ENCODE measurements at places on chromosomes 2 and 18. TPM values are rescaled to one million over a fixed set of nuclear protein-coding genes. Genes with fewer than 3 reads are reported as not detected.

DNA sequence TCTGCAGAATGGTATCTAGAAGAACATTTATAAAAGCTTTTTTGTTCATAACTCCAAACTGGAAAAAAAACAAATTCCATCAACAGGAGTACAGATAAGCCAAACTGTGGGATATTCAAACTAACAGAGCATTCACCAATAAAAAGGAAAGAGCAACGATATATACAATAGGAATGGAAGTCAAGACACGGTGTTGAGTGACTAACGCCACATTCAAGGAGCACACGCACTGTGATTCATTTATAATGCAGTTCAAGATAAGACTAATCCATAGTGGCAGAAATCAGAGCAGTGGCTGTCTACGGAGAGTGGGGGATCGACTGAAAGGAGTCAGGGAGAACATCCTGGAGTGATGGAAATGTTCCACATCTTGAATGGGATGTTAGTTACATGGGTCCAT, 70.7 kb downstream of the CABYR start:
- DNase-seq, result no peak

GRCh38 chr2:222296911-222297599, 1.7 kb downstream of the PAX3 start:
- DNase-seq, result no peak

DNA sequence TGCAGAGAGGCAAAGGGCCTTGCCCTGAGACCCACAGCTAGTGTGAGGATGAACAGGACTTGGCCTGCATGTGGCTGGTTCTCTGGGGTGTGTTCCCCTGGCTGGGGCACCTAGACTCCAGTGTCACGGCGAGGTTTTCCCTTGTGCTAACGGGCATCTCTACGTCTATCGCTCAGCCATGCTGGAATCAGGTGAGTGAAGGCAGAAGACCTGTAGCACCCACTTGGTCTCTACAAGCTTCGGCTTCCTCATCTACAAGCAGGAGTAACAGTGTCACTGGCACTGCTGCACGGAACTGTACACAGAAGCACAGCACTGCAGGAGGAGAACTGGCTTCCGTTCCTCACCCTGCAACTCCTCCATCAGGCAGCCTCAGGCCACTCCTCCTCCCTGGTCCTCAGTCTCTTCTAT, 30.6 kb downstream of the HS1BP3 start:
- DNase-seq, result peak; percentile 5

DNA sequence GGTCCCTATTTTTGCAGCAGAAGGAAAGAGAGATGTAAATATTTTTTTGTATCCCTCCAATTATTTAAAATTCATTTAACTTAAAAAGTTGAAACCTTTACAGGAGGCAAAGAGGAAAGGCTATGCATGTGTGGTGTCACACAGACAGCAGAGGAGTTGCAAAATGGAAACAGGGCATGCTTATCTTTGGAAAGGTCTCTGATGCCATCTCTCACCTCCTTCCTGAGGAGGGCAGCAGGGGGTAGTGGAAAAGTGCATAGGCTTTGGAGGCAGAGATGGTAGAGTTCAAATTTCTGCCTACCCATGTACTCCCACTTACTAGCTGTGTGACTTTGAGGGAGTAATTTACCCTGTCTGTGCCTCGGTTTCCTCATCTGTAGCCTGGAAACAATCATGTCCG, 99.6 kb upstream of the MCFD2 start:
- DNase-seq, result no peak

DNA sequence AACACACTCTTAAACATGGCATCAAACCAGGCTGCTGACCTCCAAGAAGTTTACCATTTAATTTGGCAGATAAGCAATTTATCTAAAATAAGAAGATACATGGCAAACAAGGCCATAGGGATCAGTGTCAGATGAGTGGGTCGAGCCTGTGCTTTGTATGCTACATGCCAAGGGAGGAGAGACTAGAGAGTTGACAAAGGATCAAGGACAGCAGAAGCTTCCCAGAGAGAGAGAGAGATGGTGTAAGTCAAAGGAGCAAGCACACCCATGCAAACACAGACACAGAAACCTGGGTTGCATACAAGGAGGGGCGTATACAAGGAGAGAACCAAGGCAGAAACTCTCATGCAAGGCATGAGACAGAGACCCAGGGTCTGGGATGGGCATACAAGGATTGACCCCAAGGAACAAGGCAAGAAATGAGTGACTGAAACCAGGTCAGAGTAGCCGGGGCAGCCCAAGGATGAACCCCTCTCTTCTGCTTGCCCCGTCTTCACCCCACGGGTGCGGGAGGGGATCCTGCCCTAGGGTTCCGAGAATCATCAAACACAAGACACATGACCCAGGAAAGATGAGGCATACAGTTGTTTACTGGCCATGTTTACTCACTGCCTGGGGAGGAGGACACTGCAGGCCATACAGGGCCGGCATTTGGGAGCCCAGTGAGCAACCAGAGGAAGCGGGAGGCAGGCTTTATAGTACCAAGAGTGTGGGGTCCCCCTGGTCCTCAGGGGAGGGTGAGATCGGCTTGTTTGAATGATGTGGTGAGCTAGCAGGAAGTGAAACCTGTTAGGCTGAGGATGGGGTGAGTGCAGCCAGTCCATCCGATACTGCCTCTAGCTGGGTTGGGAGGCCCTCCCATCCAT, 529.2 kb upstream of the ID2 start:
- DNase-seq, result no peak

DNA sequence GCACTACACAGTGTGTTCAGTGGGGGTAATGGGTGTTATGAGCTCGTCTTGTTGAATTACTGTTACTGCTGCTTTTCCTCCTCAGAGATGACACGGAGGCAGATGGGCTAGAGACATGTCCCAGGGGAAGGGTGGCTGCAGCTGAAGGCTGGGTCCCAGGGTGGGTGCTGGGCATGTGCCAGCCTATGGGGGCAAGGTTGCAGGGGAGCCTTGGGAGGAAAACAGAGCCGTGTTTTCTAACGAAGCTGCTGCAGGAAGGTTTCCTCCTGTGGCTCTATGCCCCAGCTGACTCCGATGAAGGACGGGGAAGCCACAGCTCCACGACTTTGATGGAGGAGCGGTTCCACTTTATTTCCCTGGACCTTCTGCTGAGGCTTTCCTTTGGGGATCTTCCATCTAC, 42.4 kb downstream of the ASB18 start:
- no peak for DNase-seq

GRCh38 chr2:192828947-192829346, 634.2 kb upstream of the TMEFF2 start:
- no peak for DNase-seq

GRCh38 chr2:38146275-38146906, 70.4 kb upstream of the CYP1B1 start:
- DNase-seq, result peak; percentile 18

GRCh38 chr18:62590799-62591590, 68.2 kb downstream of the ZCCHC2 start:
- DNase-seq, result no peak

- no peak for DNase-seq
These were observed 1.3 kb upstream of the ITPRIPL1 start for GRCh38 chr2:96323849-96324248.

DNA sequence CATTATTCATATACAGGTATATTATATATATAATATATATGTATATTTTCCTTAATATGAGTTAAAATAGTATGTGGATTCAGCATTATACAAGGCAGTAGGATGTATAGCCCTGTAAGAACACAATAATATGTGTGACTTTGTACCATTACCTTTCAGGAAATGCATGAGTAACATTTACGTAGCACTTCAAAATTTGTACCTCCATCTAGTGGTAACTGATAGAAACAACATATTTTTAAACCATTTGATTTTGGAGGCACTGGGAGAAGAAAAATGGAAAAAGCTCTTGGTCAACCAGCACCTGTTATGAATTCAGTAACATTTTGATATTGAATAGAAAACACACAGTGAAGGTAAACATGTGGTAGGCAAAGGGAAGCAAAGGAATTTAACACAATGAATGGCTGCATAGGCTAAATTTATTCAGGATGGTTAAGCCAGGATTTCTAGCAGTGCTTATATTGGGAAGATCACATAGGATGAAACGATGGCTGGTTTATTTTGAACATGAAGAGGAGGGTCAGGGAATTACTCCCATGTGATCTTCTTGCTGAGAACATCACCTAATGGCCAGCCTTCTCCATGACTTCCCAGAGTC, 565.5 kb downstream of the CCDC85A start:
- DNase-seq, result no peak

- DNase-seq, result no peak
These were observed 130.6 kb upstream of the CDH7 start for GRCh38 chr18:65620076-65620696.

GRCh38 chr2:144233733-144234541, 286.0 kb downstream of the ZEB2 start:
- no peak for DNase-seq

DNA sequence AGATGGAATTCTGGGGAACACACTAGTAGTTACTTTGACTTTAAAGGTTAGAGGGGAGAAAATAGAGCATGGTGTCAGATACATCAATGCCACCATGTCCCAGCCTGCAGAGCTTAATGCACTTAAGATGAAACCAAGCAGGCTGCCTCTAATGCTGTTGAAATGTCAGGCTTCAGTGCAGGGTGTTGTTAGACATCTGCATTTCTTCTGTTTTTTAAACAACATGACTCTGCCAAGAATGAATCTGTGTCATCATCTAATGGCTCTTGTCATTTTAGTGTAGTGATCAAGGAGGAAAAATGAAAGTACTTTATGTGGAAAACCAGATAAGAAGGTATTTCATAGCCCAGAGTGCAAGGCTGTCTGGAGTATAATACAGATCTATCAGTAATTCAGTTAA, 29.9 kb downstream of the LYPD1 start:
- DNase-seq, result no peak

- no peak for DNase-seq
These were observed 51.5 kb upstream of the PHLPP1 start for GRCh38 chr18:62663731-62664336.

DNA sequence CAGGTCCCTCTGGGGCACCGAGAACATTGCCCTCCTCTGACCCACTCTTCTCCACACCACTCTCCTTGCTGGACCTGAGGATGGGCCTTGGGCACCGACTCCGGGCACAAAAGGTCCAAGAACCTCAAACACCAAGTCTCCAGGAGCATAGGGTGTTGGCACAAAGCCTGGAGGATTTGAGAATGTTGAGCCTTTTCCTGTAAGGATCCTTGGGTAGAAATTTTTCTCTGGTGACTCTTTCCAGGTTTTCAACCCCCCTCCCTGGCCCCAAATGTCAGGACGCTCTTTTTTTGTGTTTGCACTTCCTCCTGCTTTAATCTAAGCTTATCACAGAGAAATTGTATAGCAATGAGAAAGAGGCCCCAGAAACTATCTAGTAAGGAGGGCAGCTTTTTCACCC, 9.2 kb downstream of the SPR start:
- no peak for DNase-seq

DNA sequence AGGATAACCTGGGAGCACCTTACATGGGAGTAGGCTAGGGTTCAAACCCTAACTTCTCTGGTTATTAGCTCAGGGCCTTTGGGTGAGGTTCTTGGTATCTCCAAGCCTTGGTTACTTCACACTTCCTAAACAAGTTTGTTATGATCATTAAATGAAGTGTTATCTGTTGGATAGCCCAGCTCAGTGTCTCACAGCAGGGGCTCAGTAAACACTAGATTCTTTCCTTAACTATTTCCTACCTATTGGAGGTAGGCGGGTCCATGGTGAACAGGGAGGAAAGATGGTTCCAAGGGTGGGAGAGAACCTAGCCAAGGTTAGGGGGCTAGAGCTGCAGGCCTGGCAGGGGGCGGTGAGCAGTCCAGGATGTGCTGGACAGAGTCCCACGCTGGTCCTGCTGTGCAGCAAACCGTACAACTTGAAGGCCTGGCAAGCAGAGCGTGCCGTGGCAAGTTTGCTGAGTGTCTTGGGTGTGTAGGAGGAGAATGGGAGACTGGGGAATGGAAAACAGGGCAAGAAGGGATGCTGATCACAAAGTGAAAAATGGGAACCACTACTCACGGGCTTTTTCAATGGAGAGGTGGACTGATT, 259.1 kb downstream of the PRKCE start:
- DNase-seq, result no peak

- DNase-seq, result no peak
These were observed 61.5 kb upstream of the CYP20A1 start for GRCh38 chr2:203177361-203177760.

DNA sequence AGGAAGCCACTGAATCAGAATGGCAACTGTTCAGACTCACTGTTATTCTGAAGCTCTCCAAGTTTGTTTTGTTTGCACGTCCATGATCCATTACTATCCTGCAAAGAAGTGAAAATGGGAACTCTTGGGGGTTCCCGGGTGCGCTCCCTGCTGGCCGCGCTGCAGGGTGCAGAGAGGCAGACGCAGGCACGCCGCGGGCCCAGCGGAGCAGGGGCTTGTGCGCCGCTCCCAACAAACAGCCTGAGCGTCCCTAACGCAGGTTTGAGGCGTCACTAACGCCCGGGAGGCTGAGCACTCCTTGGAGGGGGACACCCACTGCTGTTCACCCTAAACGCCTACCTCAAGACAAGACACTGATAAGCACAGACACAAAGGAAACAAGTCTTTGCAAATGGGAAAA, 14.3 kb upstream of the PIEZO2 start:
- no peak for DNase-seq

GRCh38 chr2:84077496-84077895, 381.6 kb downstream of the SUCLG1 start:
- DNase-seq, result peak; percentile 17

DNA sequence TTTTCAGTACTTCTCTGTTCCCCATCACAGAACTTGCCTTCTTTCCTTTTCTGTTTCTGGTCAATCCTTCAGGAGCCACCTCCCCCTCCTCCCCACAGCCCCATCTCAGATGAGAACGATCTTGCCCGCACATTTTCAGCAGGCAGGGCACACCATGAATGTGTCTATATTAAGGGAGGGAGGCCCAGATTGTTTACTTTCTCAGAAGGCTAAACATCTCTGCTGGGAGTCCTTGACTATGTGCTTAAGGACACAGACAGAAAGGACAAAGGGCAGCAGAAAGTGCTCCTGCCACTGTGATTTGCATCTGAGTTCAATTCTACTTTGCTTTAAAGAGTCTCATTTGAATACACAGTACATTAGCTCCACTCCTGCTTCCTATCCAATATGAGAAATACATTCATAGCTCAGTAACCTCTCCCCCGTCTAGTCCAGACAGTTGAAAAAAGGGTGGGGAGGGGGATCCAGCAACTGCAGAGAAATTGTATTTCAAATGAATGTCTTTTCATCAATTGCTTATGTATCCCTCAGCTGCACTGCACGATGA, 175.0 kb upstream of the PARD3B start:
- DNase-seq, result no peak

The B3GNT7 gene
- total RNA-seq, result 58.7 TPM

The ATP5MC3 gene
- total RNA-seq, result 391 TPM

The SCN3A gene
- total RNA-seq, result 0.60 TPM

The POTEJ gene
- total RNA-seq, result not detected

The POLR1A gene
- total RNA-seq, result 11.1 TPM

The SLC25A52 gene
- not detected for total RNA-seq

The CGREF1 gene
- total RNA-seq, result 4.9 TPM

The AQP4 gene
- total RNA-seq, result not detected

The RGPD4 gene
- total RNA-seq, result not detected

The RAB27B gene
- 1.2 TPM for total RNA-seq

The VIT gene
- 2.5 TPM for total RNA-seq

The PROM2 gene
- 20.2 TPM for total RNA-seq

The GAL3ST2 gene
- 50.8 TPM for total RNA-seq

The FSHR gene
- not detected for total RNA-seq

The NPHP1 gene
- 0.95 TPM for total RNA-seq

The AQP12B gene
- total RNA-seq, result 1.5 TPM

The CYTIP gene
- 4.9 TPM for total RNA-seq

Measured in transverse colon (tissue), 4 donors.